HCEC 1CT (cell line): ENCODE measurements at places on chromosomes 5 and 9.

DNA sequence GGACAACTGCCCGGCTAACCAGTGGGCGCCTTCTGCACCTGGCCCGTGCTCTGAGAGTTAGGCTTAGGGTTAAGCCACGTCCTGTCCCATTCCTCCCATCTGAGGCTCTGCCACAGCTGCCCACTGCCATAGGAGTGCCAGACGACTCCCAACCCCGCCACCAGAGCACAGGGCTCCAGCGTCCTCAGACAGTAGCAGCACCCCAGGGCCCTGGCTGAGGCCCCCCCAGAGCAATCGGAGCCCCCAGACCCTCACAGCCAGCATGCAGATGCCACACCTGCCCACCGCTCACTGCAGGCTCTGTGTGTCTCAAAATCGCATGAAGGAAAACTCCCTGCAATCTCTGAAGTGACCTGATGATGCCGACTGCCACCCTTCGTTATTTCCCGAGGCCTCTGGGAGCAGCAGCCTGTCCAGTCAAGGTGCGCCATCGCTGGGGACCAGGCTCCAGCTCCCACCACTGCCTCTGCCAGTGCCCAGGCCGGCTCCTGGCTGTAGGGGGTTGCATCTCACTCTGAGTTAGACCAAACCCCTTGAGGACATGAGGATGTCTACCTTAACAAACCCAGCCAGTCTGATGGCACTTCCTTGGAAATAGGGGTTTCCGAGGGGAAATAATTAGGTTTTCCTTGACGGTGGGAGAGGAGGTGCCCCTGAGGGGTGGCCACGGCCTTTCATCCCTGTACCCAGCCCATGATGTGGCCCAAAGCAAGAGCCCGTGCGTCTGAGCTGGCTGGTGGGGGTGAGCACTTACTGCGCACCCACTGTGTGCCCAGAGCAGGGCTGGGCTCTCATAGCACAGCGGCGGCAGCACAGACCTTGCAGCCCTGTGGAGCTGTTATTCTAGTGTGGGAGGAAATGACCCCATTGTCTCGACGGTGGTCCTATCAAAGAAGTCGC, 58.0 kb upstream of the RNF130 start:
- DNase-seq = no peak

DNA sequence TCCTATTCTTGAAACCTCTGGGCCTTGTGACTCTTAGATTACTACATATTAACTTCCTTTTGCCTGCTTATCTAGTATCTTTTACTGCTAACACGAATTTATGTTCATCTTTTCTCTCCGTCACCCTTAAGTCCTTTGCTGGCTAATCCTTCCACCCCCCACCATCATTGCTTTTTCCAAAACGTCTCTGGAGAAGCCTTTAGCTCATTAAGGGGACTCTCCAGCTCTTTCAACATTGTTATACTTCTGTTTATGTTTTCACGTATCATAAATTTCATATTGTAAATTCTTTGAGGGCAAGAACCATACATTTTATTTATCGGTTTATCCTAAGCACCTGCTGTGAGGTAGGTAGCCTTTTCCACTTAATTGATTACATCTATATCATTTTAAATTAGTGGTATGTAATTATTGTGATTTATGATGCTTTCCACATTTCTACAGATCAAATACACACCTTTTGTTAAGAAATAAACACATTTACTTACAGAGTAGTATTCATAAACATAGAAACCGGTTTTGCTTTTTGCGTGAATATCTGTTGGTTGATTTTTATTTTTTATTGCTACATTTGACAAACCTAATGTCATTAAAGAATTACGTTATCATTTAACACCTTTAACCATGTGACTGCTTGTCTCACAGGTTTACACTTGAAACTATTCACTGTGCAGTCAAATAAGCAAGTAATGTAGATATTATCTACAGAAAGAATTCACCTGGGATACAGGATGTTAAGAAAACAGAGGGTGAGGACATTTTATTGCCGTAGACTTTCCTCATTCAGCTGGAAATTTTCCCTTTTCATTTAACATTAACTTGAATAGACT, 15.4 kb upstream of the SNX2 start:
- DNase-seq = no peak

DNA sequence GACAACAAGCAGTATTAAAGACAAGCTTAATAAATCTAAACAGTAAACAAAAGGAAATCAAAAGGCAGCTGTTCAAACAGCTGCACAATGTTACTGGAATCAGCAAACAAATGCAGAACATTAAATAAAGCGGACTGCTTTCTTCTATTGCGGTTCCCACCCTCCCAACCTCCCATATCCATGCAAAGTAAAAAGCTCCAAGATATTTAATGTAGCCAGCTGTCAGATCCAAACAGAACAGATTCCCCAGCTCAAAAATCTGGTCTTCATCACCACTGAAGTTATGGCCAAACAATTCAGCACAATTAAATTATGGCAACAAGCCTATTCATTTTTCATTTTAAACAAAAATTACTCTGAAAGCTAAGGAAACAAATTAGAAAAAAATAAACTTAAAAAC, 75.9 kb downstream of the SLC38A9 start:
- DNase-seq = no peak

DNA sequence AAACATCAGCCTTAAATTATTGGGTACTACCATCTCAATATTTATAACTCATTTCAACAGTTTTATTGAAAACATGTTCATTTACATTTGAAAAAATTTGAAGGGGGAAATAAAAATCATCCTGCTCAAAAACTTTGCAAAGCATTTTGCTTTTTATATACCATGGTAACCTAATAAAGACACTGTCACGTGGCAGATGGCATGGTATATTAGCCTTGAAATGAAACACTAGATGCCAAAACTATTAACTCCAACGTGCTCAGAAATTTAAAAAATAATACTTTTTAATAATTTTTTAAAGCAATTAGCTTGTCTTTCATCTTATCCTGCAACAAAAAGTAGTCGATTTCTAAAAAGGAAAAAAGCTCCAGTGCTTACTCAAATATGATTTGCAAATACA, 88.6 kb upstream of the NFIB start:
- DNase-seq = no peak

DNA sequence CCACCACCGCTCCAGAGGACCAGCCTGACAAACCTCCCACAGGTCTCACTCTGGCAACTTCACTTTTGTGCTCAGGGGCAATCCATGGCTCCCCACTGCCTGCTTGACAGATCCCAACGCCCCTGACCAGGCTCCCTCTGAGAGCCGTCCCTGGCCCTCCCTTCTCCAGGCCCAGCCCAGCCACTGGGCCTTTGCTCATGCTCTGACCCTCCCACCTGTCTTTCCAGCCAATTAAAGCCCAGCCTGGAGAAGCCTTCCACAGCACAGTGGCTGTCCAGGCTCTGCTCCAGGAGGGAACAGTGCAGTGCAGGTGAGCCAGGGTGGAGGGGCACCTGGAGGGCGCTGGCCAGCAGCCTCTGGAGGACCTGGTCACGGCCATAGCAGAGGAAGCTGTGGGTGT, 3.3 kb downstream of the ENTPD2 start:
- no peak for DNase-seq

- DNase-seq = no peak
These were observed 182.2 kb downstream of the SREK1 start for GRCh38 chr5:66326276-66326675.

GRCh38 chr5:166251786-166252185, 2039.7 kb upstream of the WWC1 start:
- no peak for DNase-seq

- DNase-seq = no peak
These were observed 48.3 kb downstream of the SH3TC2 start for GRCh38 chr5:149014571-149015031.
